Esophagus squamous epithelium (tissue), 5 donors: ENCODE measurements at places on chromosomes 13 and 19.

- DNase-seq: no peak
Observed at GRCh38 chr13:31972453-31972852, 59.1 kb upstream of the FRY start.

GRCh38 chr19:30810726-30811125, 438.5 kb downstream of the ZNF536 start:
- no peak for DNase-seq

DNA sequence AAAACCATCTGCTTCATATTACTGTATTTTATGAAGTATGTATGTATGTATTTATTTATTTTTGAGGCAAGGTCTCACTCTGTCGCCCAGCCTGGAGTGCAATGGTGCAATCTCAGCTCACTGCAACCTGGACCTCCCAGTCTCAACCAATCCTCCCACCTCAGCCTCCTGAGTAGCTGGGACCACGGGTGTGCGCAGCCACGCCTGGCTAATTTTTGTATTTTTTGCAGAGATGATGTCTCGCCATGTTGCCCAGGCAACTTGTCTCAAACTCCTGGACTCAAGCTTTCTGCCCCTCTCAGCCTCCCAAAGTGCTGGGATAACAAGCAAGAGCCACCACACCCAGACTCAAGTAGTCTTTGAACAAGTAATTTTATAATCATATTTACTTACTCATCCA, 5.5 kb downstream of the KATNAL1 start:
- no peak for DNase-seq

DNA sequence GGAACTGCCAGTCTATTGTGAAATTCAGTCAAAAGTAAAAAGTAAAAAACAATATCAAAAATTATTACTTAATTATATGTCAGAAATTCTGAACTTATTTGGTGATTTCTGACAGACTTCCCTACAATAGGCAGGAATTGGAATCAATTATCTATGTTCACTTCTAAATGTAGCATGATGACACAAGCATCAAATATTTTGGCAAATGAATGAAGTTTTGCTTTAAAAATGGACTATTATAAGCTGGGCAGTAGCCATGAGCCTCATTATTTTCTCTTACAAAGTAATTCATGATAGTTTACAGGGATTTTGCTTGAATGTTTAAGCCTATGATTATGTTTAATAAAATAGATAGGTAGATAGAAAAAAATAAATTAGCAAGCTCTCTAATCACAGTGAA, 582.6 kb downstream of the SLITRK6 start:
- no peak for DNase-seq

GRCh38 chr19:18160971-18161635, 8.1 kb downstream of the PIK3R2 start:
- DNase-seq: no peak

DNA sequence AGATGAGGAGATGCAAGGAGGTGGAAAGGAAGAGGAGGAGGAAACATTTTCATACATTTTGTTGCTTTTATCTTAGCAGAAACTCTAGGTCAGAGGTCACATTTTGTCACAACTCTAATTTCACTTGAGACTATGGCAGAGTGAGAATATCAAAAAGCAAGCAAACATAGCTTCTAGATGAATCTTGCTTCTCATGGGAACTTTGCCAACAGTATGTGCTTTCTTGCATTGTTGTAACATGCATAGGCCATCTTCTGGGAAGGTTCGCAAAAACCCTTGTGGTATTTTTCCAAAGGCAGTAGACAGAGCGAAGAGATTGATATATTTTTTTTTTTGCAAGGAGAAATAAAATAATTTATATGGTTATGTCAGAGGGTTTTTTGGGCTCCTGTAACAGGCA, 291.3 kb downstream of the MTUS2 start:
- no peak for DNase-seq

DNA sequence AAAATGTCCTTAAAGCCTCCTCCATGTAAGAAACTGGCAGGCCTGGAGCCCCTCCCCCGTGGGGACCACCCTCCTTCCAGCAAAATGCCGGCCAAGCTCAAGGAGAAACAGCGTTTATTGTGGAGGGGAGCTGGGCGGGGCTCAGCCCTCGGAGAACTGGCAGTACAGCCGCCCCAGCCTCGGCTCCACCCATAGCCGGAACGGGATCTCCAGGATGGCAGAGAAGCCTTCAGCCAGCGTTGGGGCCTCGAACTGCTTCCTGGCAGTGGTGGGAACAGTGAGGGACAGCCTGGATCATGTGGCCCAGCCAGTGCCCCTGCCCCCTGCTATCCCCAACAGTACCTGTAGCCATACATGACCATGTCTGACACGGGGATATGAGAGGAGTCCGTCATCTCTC, 6.3 kb downstream of the PNKP start:
- no peak for DNase-seq

GRCh38 chr19:55273978-55274707, 5.8 kb downstream of the HSPBP1 start:
- no peak for DNase-seq

GRCh38 chr19:2343289-2343982, 15.0 kb downstream of the SPPL2B start:
- no peak for DNase-seq

DNA sequence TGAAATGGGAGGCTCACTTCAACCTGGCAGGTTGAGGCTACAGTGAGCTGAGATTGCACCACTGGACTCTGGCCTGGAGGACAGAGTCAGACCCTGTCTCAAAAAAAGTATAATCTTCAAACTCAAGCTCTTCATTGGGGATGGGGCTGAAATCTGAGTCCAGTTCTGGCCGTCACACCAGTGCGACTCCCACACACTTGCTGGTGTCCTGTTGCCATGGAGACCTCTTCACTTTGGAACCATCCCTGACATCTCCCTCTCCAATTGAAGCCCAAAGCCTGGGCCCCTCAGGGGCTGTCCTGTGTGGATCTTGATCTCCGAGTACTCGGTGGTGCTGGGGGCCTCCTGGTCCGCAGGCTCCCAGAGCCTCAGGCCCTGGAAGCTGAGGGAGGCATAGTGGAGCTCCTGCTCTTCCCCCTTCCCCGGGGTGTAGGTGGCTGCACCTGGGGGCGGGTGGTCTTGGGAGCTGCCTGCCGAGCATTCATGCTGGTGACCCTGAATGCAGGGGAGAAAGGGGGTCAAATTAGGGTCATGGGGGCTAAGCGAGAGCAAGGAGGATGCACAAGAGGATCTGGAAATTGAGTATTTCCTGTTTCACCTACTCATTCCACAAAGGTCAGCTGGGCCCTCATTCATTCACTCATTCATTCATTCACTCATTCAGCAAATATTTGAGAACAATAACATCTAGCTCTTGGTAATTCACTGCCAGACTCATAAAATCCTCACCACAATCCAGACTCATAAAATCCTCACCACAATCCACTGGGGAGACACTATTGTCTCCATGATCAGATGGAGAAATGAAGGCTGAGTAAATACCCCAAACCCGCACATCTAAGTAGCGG, 11.0 kb downstream of the SIGLEC11 start:
- DNase-seq: no peak

DNA sequence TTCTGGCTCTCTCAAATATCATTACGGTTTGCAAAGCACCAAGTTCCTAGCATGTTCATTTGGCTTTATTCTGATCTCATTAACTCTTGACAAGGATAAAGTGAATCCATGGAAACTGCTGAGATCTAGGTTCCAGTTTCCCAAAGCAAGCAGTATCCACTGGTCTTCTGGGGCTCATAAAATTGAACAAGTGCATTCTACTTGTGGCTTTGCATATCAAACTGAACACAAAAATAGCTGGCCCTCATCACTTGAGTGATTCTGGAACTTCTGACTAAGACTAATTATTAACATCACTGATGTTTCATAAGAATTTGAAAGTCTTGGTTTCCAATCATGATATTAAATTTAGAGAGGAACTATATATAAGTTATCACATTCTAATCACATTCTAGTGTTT, 6.3 kb upstream of the KCTD12 start:
- no peak for DNase-seq

DNA sequence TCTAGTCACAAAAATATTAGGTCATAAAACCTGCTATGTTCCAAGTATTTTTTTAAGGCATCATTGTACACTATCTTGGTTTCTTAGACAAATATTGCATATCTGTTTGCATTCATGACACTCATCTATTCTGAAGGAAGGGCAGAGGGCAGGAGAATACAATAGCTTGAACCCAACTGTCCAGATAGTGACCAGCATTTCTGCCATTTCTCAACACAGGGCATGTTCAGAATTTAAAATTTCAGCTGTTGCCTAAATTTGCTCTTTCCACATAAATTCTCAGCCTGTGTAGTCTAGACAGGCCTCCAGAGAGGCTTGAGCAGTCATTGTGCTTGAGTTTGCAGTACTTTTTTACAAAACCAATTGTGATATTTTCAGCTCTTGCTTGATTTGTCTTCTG, 119.5 kb downstream of the ZAR1L start:
- DNase-seq: no peak

DNA sequence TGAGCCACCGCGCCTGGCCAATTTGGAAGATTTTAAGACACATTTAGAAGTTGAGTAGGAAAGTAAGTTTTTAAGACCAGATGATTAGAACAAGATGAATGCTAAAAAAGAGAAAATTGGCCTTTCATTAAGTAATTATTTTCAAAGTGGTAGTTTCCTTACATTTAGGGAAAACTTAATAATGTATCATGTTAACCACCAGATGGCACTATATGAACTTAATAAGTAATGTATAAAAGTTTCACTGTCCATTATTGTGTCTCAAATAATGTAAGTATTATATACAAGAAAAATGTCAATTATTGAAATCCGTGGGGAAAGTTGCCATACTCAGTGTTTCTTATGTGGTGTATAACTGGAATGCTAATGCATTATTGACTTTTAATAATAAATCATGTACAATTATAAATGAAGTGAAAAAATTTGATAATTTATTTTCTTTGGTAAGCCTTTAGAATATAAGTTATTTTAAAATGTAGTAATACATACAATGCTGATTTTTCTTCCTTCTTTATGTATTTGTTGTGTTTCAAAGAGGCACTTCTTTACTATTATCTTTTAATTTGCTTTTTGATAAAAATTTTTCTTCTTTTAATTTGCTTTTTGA, 29.2 kb downstream of the COG6 start:
- no peak for DNase-seq

DNA sequence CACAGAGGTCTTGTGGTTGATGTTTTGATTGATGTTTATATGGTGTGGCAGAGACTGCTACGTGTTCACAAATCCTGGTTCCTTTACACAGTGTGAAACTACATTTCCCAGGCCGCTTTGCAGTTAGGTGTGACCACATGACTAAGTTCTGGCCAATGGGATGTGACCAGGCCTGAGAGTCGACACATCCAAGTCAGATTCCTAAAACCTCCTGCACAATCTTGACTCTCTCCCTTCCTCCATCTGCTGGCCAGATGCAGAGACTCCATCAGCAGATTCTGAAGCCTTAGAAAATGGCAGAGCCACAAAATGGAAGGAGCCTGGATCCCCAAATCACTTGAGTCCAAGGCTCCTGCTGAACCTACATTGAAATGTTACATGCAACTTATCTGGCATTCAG, 12.6 kb downstream of the CD37 start:
- no peak for DNase-seq

DNA sequence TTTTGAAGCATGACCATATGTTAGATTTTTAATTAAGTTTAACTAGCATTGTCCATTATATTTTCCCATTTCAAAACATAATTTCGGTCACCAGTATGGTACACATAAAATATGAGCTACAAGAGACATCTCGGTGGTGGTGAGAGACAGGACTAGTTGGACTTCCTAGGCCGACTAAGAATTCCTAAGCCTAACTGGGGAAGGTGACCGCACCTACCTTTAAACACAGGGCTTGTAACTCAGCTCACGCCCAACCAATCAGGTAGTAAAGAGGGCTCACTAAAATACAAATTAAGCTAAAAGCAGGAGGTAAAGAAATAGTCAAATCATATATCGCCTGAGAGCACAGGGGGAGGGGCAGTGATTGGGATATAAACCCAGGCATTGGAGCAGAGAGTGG, 22.9 kb downstream of the DNAJC15 start:
- no peak for DNase-seq

GRCh38 chr19:38759590-38760003, 13.7 kb downstream of the LGALS7 start:
- no peak for DNase-seq

- DNase-seq: no peak
Observed at GRCh38 chr13:73989244-73989843, 144.9 kb downstream of the KLF12 start.

DNA sequence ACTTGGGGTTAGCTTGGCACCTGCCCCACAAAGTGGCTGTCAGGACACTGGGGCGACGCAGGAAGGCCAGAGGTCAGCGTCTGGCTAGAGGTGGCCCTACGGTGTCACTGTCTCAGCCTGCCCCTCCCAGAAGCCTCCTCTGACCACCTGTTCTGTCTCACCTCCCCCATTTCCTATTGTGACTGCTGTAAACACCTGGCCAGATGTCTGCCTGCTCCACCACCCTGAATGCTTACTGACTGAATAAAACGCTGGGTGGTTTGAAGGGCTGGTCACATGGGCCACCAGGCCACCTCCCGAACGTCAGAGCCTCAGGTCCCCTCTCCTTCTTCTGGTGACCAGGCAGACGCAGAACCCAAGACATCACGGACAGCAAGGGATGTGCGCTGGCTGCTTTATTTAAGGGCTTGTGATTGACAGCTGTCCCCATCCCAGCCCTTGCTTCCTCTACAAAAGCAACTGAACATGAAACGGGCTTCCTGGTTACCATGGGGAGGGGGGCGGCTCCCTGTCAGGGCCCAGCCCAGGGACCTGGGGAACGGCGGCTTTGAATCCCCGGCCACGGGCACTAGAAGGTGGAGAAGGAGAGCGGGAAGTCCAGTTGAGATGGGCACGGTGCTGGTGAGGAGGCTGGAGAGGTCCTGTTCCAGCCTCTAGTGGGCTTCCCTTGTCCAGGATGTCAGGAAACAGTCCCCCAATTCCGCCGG, 6.2 kb downstream of the ELOF1 start:
- DNase-seq: no peak

DNA sequence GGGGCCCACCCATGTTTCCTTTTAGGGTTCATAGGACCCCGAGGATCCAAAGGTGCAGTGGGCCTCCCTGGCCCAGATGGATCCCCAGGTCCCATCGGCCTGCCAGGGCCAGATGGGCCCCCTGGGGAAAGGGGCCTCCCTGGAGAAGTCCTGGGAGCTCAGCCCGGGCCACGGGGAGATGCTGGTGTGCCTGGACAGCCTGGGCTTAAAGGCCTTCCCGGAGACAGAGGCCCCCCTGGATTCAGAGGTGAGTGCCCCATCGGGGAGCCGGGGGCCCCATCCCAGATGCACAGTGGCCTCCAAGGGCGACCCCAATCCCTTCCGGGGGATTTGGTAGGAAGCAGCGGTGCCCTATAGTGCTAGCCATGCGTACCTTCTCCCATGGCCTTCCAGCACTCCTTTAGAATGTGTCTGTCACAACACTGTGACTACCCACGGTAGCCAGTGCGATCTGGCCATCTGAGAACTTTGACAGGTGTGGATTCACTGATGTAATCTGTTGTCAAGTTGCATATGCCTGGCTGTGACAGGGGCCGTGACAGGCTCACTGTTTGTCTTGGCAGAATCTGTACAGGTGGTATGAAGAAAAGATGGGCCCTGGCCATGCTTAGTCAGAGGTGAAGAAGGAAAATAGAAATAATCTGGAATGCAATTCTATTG, 88.5 kb downstream of the RAB20 start:
- no peak for DNase-seq

GRCh38 chr13:94703271-94703670, 9.1 kb downstream of the SOX21 start:
- DNase-seq: no peak

GRCh38 chr19:32012886-32013631, 332.4 kb upstream of the ZNF507 start:
- DNase-seq: no peak

GRCh38 chr19:9645472-9645871, 24.4 kb upstream of the ZNF561 start:
- DNase-seq: no peak
